Pancreas (tissue), 10 donors: ENCODE measurements at places on chromosomes 3 and 15. TPM values are rescaled to one million over a fixed set of nuclear protein-coding genes. Genes with fewer than 3 reads are reported as not detected.
A peak's percentile ranks its signal among the peaks of the same experiment; 100 is the strongest.

Gene A4GNT
- total RNA-seq: 0.97 TPM

Gene ALS2CL
- total RNA-seq: 8.7 TPM

Gene TRPC1
- total RNA-seq: 2.8 TPM

Gene PPM1L
- total RNA-seq: 12.3 TPM

DNA sequence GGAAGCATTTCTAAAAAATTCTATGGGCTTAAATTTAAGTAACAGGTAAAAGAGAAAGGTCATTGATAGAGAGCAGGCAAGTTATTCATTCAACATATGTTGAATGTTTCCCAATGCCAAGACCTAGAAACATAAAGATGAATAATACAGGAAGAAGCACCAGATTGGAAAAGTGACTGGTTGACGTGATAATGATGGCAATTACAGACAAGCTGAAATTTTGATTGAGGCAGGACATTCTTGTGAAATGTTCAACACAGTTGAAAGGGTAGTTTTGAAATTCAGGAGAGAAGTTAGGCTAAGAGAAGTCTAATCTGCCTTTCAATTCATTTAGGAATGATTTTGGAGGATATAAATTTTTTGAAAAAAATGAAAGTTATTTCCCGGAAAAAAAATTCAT lies 536.3 kb upstream of the NAALADL2 start:
- no peaks in the 10 kb centered on the region for H3K27me3 ChIP-seq
- H3K36me3 ChIP-seq: no peaks in the 10 kb centered on the region
- no peak for DNase-seq
- no peak overlapping the region for H3K27ac ChIP-seq
- no peaks in the 10 kb centered on the region for H3K4me1 ChIP-seq

DNA sequence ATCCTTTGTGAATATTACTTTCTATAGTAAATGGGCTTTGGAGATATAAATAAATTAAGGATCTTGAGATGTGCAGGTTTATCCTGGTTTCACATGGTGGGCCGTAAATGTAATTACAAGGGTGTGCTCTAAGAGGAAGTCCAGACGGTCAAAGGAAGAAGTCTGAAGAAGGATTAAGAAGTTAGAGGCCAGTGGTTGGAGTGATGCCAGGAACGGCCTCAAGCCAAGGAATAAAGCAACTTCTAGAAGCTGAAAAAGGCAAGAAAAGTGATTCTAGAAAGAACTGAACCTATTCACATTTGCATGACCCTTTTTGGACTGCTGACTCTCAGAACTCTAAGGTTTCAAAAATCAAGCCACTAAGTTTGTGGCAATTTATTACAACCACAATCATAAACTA lies 981.3 kb upstream of the ALCAM start:
- no peak for DNase-seq
- no peaks in the 10 kb centered on the region for H3K36me3 ChIP-seq
- H3K27ac ChIP-seq: no peak overlapping the region

- no peak overlapping the region for H3K4me3 ChIP-seq
- no peaks in the 10 kb centered on the region for H3K27me3 ChIP-seq
- DNase-seq: no peak
- no peak overlapping the region for H3K27ac ChIP-seq
Measured at GRCh38 chr15:62888623-62889022, 153.9 kb upstream of the TPM1 start.

- no peak overlapping the region for H3K27ac ChIP-seq
- peaks cover 12% of the 10 kb centered on the region for H3K4me1 ChIP-seq
- no peak overlapping the region for H3K4me3 ChIP-seq
- no peak for DNase-seq
Measured at GRCh38 chr15:64022571-64022970, 23.7 kb downstream of the DAPK2 start.

DNA sequence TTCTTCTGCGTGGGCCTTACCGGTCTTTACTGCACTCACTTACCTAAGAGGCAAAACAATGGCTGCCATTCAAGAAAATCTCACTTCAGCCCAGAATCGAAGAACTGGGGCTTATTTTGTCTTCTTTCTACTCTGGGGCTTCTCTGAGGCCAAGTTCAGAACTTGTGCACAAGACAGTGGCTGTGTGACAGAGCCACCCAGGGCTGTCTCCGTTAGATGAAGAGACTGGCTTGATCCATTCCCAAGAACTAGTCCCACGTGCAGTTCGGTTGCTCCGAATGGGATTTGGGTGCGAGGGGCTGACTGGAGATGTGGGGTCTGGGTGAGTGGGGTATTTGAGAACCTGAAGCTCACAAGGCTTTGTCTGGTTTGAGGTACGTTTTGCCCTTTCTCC lies 795 bp upstream of the TCF12 start:
- H3K27me3 ChIP-seq: no peaks in the 10 kb centered on the region
- H3K4me3 ChIP-seq: peak overlapping the region; percentile 83
- peaks cover 24% of the 10 kb centered on the region for H3K4me1 ChIP-seq
- no peaks in the 10 kb centered on the region for H3K36me3 ChIP-seq
- H3K27ac ChIP-seq: peak overlapping the region; percentile 93

DNA sequence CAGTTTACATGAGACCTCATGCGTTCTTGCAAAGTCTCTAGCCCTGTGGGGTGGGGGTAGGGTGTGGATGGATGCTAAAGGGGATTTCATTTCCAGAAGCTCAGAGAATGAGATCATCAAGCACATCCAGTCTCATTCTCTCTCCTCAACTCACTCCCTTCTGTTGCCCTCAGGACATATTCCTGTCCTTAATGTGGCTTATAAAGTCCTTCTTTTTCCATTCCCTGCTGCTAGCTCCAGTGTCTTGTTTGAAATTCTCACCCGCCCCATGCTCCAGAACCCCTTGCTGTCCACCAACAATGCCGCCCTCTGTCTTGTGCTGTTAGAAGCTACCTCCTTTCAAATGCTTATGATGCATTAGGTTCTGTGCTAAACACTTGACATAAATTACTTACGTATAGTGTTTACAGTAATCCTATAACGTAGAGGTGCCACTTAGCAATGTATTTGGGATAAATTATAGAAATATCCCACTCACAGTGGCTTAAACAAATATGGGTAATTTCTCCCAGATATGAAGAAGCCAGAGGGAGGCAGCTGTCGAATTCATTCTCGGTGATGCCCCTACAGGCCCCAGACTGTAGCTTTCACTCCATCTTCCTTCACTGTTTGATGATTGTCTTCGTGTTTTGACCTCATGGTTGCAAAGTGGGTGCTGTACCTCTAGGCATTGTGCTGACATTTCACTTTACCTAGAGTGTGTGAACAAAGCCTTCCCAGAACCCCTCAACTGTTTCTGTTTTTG lies 273.1 kb upstream of the TBL1XR1 start:
- DNase-seq: no peak
- no peaks in the 10 kb centered on the region for H3K27me3 ChIP-seq
- H3K36me3 ChIP-seq: no peaks in the 10 kb centered on the region
- no peak overlapping the region for H3K4me3 ChIP-seq
- no peaks in the 10 kb centered on the region for H3K4me1 ChIP-seq

DNA sequence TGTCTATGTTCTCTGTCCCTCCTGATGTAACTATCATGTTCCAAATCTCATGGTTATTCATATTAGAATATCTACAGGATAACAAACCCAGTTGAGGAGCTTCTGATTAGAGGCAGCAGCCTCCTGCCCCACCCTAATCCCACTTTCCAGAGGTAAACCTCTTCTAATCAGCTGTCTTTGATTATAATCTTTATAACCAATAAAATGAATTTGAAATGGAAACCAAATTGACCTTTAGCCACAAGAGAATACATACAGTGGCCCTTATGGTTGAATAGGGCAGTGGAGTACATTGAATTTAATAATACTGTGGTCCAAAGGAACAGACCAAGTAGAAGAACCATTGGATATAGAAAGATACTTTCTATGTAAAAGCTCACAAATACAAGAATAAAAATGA lies 281.3 kb upstream of the UMPS start:
- no peaks in the 10 kb centered on the region for H3K36me3 ChIP-seq
- H3K27me3 ChIP-seq: no peaks in the 10 kb centered on the region
- H3K27ac ChIP-seq: no peak overlapping the region

GRCh38 chr3:89606151-89606550 lies 498.7 kb downstream of the EPHA3 start:
- no peaks in the 10 kb centered on the region for H3K36me3 ChIP-seq
- no peak for DNase-seq
- no peak overlapping the region for H3K27ac ChIP-seq
- no peaks in the 10 kb centered on the region for H3K4me1 ChIP-seq
